ENCODE measurements at places on chromosomes 6 and 20.

DNA sequence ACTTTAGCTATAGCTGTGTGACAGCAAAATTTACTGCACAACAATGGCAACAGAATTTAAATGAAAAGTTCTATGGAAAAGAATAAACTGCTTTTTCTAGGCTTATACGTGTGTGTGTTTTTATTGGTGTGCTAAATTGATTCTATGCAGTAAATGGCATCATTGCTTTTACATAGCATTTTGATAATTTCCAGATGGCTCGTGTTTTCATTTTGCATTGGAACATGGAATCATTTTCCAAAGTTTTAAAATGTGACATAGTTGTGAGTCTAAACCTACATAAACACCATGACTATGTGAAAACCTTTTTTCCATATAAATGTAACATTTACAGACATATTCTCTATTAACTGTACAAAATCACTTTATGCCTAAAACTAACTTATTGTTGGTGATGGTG lies 127.8 kb downstream of the SIM1 start:
- DNase-seq: no peak

DNA sequence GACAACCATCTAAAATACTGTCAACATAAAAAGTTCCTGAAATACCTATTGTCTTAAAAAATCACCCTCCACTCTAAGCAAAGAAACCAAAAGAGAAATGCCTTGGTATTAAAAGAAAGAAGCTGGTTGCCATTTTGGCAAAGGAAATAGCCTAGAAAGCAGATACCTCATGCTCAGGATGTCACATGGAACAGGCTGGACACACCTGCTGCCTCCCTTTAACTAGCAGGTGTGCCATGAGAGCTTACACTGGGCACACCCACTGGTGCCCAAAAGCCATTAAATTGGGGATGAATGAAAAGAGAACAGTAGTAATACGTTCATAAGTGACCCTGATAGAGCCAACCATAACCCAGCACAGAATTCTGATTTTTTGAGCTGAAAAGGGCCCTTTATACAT lies 1.5 kb downstream of the SLC23A2 start:
- DNase-seq: no peak

- no peak for DNase-seq
Observed at GRCh38 chr20:50646483-50646996, 44.8 kb downstream of the RIPOR3 start.

DNA sequence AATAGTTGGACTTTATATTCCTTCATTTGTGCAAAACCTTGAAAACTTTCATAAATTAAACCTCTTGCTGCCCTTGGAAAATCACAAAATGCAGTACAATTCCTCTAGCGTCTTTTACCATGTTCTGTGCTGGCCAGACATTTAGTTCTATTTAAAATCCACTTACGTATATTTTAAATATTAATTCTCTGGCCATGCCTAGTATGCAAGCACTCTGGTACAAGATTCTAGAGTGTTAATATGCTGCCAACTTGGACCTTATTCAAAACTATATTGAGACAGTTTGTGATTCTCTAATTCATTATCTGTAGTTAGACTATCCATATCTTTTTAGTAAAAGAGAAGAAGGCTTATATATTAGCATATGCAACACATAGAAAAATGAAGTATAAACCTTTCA lies 328.1 kb downstream of the ARHGAP18 start:
- DNase-seq: no peak

DNA sequence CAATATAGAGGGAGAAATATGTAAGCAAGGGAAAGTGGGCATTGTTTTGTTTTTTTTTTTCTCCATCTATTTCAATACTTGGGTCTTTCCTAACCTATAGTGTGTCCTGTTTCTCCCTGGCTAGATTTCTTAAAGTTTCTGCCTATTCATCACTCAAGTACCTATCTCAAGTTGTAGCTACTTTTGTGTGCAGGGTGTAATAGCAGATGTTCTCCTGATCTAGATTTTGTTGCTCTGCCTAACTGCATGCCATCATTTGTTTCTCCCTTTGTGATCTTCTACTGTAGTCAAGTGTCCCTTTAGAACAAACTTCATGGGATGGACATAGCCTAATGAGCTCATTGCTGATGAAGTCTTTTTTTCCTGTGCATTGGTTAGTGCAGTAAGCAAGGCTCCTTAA lies 45.8 kb downstream of the TOP1 start:
- no peak for DNase-seq

DNA sequence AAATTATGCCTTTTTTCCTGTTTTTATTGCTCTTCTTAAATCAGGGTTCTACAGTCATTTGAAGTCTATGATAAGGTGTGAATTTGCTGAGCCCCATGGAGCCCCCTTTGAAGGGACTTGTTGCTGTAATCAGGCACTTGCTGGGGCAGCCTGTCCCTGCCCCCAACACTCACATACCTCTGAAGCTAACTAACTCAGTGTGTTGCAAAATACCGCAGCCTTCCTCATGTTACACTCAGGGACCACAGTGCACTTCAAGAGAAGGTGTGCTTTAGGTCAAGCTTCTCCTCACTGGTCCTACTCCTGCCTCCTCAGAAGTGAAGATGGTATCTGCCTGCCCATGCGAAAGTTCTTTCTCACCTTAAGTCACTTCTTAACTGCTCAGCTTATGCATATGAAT lies 66.1 kb upstream of the GLP1R start:
- no peak for DNase-seq

- DNase-seq: no peak
Observed at GRCh38 chr6:32327103-32327502, 44.6 kb downstream of the TSBP1 start.

DNA sequence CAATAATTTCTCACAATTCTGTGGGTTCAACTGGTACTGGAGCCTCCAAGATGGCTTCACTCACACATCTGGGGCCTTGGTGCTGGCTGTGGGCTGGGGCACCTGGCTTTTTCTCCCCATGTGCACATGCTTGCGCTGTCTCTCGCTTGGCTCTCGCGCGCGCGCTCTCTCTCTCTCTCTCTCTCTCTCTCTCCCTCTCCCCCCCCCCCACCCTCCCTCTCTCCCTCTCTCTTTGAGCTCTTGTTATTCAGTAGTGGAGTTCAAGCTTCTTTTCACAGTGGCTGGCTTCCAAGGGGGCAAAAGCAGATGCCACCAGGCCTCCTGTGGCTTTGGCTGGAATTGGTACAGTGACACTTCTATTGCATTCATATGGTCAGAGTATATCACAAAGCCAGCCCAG lies 10.8 kb upstream of the TBCC start:
- no peak for DNase-seq

DNA sequence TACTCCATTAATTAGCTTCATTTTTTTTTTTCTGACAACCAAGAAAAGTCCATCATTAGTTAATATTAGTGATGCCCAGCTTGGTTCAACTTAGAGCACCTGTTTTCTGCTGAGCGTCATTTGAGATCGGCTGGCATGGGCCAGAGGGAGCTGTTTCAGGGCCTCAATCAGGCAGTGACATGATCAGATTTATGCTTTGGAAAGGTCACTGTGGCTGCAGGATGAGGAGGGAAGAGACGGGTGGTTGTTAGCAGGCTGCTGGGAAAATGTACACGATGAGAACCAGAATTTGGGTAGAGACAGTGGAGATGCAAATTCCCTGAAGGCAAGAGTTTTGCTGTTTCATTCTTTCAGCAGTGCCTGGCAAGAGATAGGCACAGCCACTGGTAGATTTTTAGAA lies 4.4 kb upstream of the STX16 start:
- no peak for DNase-seq

- DNase-seq: no peak
Observed at GRCh38 chr6:144561455-144562043, 276.4 kb downstream of the UTRN start.

GRCh38 chr6:42359021-42359420 lies 92.7 kb downstream of the TRERF1 start:
- DNase-seq: no peak

- no peak for DNase-seq
Observed at GRCh38 chr6:148650941-148651505, 95.8 kb upstream of the UST start.

GRCh38 chr6:75084018-75084417 lies 121.8 kb downstream of the COL12A1 start:
- no peak for DNase-seq

DNA sequence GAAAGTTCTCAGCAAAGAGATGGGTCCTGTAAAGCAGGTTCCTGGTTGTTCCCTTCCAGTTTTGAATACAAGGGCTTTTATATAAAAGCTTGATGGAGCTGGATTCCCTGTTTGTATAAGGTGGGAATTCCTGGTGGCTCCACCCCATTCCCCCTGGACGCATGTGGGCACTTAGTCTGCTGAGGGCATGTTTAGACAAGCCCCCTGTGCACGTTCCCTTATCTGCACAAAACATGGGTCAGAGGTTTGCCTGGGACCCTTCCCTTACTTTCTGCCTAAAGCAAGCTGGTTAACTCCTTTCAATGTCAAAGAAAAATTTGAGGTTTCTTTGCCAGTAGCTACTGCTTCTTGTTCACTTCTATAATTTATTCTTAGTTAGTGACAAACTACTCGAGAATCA lies 181.1 kb downstream of the BCKDHB start:
- no peak for DNase-seq

GRCh38 chr6:43963877-43964658 lies 163.2 kb downstream of the MRPL14 start:
- DNase-seq: no peak

GRCh38 chr20:53617791-53618489 lies 24.3 kb upstream of the ZNF217 start:
- no peak for DNase-seq

- no peak for DNase-seq
Observed at GRCh38 chr6:118163542-118163941, 256.5 kb downstream of the SLC35F1 start.

DNA sequence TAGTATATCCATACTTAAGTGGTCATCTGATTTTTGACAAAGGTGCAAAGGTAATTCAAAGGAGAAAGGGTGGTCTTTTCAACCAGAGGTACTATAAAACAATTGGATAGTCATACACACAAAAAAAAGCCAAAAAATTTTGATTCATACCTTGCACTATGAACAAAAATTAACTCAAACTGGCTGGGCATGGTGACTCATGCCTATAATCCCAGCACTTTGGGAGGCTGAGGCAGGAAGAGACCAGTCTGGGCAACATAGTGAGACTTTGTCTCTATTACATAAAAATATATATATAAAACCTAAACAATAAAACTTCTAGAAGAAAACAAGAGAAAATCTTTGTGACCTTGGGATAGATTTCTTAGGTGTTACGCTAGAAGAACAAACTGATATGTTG lies 43.8 kb upstream of the ADIG start:
- no peak for DNase-seq

GRCh38 chr20:3900187-3900604 lies 11.0 kb downstream of the PANK2 start:
- DNase-seq: no peak

GRCh38 chr20:47377122-47377722 lies 20.7 kb upstream of the ZMYND8 start:
- DNase-seq: no peak

DNA sequence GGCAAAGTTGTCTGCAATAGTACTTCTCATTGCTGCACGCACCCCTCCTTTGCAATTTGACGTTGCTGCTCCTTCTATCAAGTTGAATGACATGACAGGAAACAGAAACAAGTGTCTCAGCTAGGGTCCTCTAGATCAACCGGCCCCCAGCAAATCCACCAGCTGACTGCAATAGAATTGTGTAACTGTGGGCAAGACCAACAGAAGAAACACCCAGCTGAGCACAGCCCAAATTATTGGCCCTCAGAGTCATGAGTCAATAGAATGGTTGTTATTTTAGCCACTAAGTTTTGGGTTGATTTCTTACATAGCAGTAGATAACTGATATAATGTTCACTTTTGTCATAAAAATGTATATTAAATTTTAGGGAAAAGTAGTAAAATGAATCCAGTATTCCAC lies 202.7 kb downstream of the MAFB start:
- no peak for DNase-seq

GRCh38 chr20:21901470-21902275 lies 196.2 kb downstream of the PAX1 start:
- no peak for DNase-seq

DNA sequence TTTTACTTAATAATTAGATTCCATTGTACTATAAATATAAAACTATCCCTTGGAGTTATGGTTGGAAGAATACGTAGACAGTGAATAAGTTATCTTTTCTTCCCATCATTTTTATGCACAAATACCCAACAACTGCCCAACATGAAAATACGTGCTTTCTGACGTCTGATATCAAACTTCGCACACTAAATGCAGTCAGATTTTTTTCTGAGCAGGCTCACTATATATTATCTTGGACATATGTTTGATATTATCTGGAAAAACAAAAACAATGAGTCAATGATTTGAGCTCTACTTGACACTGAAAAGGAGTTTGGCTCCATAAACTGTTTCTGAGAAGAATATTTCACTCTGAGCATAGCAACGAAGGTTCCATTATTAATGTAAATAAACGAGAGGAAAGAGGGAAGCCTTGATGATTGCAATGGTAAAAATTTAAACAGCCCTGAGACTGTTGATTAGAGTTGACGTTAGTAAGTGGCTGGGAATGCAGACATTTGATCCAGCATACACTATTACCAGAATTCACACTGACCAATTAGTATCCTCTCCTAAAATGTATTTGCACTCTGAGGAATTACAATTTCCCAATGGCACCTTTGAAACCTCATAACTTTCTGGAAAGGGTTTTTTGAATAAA lies 1090.0 kb downstream of the EPHA7 start:
- no peak for DNase-seq

GRCh38 chr6:5302995-5303622 lies 41.8 kb downstream of the FARS2 start:
- DNase-seq: no peak

GRCh38 chr6:68740828-68741500 lies 105.9 kb downstream of the ADGRB3 start:
- no peak for DNase-seq

- no peak for DNase-seq
Observed at GRCh38 chr6:49646130-49646824, 9.6 kb upstream of the RHAG start.

- no peak for DNase-seq
Observed at GRCh38 chr6:164106345-164106769, 691.8 kb downstream of the QKI start.

- DNase-seq: no peak
Observed at GRCh38 chr6:18207438-18207837, 52.2 kb downstream of the KDM1B start.

DNA sequence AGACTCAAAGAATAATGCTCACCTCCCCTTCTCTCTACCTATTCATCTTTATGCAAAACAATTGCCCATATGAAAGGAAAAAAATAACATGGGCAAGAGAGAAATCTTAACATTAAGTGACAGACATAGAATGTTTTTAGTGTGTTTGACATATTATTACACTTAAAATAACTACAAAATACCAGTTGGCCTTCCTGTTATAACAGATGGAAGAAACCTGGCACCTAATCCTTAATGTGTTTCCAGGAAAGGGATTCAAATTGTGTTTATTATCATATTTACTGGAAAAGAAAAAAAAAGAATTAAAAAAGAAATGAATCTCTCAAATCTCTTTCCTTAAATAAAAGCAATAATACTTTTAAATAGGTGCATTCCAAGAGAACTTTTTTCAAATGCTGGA lies 158.6 kb downstream of the LAMP5 start:
- no peak for DNase-seq

- no peak for DNase-seq
Observed at GRCh38 chr6:164107297-164107995, 692.9 kb downstream of the QKI start.

All from activated naive CD8-positive, alpha-beta T cell treated with anti-CD3 and anti-CD28 coated beads, Interleukin-2, amount 50 U/mL, for 16 hours (primary cell).